ENCODE measurements at places on chromosomes 7 and 10.

- no peak for DNase-seq
Measured at GRCh38 chr10:89540420-89540949, 5.1 kb upstream of the SLC16A12 start.

- no peak for DNase-seq
Measured at GRCh38 chr10:122336961-122337360, 37.5 kb upstream of the PLEKHA1 start.

DNA sequence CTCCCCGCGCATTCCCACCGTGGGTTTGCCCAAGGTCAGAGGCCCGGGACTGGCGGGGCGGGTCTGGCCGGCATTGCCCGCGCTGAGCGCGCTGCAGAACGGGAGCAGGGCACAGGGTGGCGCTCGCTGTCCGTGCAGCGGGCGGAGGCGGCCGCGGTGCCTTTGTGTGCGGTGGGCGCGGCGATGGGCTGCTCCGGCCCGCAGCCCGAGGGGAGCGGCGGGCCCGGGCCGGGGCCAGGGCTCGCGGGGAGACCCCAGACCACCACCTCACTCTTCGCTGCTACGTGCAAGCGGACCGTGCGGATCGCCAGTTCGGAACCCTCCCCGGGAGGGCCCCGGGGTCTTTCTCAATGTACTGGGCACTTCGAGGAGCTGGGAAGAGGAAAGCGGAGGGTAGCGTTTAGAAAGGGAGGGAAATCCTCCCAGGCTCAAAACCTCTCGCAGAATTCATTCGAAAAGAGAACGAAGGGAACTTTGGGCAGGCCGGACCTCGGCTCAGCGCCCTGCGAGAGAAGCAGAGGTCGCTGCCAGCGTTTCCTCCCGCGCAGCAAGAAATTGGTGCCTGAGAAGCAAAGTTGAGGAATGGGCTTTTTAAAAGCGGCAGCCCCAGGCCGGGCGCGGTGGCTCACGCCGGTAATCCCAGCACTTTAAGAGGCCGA lies 8.5 kb downstream of the SP8 start:
- DNase-seq: peak; percentile 77

- no peak for DNase-seq
Measured at GRCh38 chr10:88908194-88908593, 28.1 kb downstream of the STAMBPL1 start.

- no peak for DNase-seq
Measured at GRCh38 chr7:7921830-7922229, 46.8 kb upstream of the GLCCI1 start.

GRCh38 chr7:101820703-101821102 lies 3.3 kb downstream of the CUX1 start:
- no peak for DNase-seq

- DNase-seq: no peak
Measured at GRCh38 chr7:98956937-98957336, 78.6 kb downstream of the TRRAP start.

- DNase-seq: no peak
Measured at GRCh38 chr7:115676080-115676479, 354.5 kb downstream of the TFEC start.

GRCh38 chr10:16770141-16770540 lies 47.1 kb downstream of the RSU1 start:
- DNase-seq: no peak

DNA sequence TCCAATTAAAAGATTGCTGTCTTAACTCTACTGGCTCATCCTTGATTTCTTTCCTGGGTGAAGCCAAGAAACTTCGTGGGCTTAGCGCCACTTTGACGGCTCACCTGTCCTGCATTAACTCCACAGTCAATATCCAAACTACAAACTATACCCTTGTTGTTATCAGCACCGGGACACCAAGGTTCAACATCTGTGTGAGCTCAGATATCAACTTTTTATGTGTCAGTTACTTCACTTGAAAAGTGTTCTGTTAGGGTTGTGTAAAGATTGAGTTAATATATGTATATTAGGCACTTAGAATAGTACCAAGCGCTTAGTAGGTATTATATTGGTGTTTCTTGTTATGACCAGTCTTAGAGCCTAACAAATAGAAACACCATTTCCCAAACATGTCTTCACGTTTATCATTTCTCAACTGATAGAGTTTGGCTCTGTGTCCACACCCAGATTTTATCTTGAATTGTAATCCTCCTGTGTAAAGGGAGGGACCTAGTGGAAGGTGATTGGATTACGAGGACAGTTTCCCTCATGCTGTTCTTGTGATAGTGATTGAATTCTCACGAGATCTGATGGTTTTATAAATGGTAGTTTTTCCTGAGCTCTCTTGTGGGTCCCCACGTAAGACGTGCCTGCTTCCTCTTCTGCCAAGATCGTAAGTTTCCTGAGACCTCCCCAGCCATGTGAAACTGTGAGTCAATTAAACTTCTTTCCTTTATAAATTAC lies 19.0 kb upstream of the ST8SIA6 start:
- DNase-seq: no peak

- DNase-seq: no peak
Measured at GRCh38 chr10:88386204-88386788, 196.8 kb downstream of the RNLS start.

GRCh38 chr10:30774261-30774660 lies 144.7 kb upstream of the LYZL2 start:
- DNase-seq: no peak

DNA sequence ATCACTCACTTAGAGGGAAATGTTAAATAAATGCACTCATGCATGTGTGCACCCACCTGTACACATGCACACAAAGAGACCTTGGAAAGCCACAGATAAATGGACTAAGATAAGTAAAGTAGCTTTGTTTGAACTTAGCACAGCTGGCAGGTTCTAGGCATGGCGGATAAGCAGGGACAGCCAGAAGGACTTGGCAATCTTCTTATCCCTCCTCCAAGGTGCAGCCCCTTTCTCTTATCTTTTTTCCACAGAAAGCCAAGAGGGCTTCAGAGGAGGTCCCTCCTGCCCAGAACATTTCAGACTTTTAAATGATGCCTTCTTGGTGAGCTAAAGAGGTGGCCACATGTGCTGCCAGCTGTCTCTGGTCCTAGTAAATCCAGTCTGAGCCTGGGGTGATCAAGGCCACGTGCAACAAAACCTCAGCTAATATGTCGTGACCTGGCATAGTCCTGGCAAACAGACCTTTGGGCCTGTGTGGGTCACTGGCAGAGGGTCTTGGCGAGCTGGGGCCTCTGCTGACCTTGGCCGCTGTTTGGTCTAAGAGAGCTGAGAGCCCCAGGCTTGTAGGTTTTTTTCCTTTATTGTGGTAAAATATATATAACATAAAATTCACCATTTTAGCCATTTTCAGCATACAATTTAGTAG lies 43.2 kb upstream of the SLC35B4 start:
- DNase-seq: no peak

- DNase-seq: no peak
Measured at GRCh38 chr7:76426246-76426645, 1.5 kb downstream of the ZP3 start.

DNA sequence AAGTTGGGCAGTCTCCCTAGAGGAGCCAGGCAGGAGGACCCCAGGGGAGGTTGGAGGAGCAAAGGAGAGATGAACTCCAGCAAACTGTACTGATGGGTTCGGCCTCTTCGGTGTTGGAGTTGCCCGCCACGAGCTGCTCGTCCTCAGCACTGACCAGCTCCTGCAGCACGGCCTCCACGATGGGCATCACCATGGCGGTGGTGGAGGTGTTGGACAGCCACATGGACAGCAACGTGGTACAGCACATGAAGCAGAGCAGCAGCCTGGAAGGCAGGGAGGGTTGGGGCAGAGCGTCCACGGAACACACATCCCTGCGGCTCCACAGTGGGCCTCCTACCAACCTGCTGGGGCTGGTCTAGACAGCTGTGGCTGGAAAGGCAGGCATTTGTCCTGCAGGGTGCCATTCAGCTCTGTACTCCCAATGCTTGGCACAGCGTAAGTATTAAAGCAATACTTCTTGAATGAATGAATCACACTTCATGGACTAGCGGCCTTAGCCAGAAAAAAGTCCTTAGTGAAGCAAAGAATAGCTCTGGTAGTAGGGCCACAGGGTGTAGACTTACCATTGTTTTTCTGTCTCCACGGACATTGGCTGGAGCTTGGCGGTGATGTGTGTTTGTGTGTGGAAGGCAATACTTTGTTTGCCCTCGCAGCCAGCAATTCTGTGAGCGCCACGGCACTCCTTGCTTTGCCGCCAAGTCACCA lies 21.8 kb downstream of the SLC13A4 start:
- DNase-seq: no peak

GRCh38 chr10:91745090-91745831 lies 53.0 kb upstream of the TNKS2 start:
- peak; percentile 50 for DNase-seq

DNA sequence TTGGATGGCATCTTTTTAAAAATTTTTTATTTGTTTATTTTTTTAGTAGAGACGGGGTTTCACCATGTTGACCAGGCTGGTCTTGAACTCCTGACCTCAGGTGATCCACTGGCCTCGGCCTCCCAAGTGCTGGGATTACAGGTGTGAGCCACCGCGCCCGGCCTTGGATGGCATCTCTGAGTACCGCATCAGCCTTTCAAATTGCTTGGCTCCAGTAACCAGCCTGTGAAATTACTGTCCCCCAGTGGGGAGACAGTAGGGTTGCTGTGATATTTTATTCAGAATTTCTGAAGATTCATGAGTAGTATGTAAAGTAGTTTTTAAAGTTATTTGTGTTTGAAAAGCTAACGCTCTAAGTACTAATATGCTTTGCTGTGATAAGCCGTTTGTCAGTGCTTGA lies 1.2 kb downstream of the NUB1 start:
- no peak for DNase-seq

DNA sequence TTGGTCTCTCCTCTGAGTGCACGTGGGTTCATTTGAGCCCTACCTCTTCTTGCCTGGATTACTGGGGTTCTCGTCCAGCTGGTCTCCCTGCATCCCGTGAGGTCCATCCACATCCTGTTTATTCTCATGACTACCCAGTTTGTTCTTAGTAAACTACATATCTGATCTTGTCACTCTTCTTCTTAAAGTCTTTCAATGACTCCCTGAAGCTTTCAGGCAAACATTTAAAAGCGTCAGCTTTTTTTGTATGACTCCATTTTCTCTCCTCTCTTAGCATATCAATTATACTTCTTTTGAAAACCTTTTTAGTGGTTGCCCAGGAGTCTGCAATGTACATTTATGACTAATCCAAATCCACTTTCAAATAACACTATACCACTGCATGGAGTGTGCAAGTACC lies 7.5 kb downstream of the SFXN2 start:
- DNase-seq: no peak

DNA sequence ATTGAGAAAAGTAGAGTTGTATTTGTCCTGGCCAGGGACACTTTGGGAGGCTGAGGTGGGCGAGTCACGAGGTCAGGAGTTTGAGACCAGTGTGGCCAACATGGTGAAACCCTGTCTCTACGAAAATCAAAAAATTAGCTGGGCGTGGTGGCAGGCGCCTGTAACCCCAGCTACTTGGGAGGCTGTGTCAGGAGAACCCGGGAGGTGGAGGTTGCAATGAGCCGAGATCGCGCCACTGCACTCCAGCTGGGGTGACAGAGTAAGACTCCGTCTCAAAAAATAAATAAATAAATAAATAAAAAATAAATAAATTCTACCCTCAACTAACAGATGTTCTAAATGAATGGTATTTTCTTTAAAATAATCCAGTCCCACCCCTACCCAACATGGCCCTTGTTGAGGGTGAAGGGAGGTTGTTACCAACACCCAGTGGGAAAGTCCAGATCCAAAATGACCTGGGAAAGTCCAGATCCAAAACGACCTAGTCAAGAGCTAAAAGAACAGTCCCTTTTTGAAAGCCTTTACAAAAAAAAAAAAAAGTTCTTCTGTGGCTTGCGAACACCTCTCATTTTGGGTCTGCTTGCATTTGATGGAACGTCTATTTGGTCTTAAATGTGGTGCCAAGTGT lies 16.0 kb downstream of the MXI1 start:
- no peak for DNase-seq

DNA sequence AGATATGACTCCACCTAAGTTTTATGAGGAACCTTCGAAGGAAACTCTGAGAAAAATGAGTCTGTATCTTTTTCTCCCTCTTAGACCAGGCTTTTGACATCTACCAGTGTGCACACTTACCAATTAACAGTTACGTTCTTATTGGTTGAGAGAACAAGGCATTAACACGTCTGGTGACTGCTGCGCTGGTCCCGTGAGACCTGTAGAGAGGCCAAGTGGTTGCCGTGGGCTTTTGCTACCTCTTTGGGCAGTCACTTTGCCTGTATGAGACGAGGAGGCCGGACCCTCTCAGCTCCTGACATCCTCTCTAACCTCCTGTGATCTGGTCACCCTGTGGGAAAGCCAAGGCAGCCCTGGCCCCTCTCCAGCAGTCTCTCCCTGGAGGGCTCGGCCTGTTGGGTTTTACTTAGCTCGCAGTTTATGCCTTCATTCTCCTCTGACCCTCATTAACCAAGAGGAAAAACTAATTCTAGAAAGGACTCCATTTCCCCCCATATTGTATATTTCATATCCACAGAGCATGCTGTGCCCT lies 513.9 kb upstream of the GALNT17 start:
- DNase-seq: no peak

- peak; percentile 68 for DNase-seq
Measured at GRCh38 chr7:116953906-116954838, 871 bp downstream of the ST7 start.

DNA sequence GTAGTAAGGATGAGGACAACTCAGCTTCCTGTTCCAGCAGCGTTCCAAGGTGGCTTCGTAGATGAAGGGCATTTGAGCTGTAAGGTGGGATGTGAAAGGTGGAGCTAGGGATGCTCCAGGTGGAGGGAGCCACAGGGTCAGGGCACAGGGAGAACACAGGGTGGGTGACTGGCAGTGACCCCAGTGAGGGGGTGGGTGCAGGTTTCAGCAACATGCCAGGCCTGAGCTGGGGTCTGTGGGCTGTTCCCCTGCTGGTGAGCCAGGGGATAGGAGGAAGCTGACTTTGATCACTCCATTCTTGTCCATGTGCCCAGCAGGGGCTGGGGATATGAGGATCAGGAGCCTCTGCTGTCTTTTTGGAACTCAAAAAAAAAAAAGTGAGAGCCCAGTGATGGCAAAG lies 33.2 kb downstream of the CDH23 start:
- peak; percentile 61 for DNase-seq

DNA sequence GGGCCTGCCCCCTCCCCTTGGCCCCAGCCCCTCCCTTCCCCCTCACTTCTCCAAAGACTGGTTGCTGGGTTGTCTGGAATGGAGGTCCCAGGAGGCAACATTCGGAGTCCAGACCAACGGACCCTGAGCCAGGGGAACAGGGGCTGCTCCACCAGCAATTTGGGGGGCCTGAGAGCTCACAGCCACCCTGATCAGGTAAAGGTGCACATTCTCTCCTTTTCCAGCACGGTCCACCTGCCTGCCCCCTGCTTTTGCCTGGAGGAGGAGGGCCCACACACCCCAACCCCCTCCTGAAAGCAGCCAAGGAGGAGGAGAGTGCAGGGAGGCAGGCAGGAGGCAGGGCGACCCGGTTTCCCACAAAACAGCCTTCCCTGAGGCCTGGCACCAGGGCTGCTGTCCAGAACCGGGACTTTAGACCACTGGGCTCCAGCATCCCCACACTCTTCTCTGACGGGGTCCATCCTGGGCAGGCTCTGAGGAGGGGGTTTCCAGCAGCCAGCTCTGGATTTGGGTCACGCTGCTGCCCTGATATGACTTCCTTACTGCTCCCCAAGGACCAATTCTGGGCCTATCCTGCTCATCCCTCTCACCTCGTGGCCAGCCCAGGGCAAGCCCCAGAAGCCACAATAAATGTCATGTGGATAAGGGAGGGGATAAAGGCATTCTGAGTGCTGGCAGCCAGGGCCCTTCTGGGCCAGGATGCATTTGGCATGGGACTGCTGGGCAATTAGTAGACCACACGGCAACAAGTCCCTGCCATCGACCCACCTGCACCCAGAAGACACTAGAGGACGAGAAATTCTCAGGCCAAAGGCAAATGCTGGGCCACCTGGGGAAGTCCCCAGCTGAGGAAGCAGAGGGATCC lies 1.1 kb upstream of the CAMK2B start:
- DNase-seq: no peak

All from iPS-NIHi11 (cell line).